ENCODE measurements at places on chromosomes 1 and 21.

- no peak for DNase-seq
These were observed 14.7 kb downstream of the BTBD19 start for GRCh38 chr1:44822981-44823451.

GRCh38 chr1:185427264-185427663, 110.2 kb upstream of the IVNS1ABP start:
- no peak for DNase-seq

DNA sequence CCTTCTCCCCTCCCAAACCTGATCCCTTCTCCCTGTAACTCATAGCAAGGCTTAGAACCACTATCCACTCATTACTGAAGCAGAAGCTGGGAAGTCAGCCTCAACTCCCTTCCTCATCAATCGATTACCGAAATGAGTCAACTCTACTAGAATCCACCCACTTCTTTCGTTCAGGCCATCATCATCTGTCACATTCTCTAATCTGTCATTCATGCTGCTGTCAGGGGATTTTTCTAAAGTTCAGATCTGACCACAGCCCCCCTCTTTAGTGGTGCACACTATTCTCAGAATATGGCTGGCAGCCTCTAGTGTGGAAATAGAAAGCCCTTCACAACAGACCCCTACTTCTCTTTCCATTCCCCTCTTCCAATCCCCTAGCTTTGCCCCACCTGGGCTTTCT, 5.1 kb downstream of the NT5C1A start:
- no peak for DNase-seq

- no peak for DNase-seq
These were observed 108.7 kb downstream of the DMRTB1 start for GRCh38 chr1:53567851-53568250.

DNA sequence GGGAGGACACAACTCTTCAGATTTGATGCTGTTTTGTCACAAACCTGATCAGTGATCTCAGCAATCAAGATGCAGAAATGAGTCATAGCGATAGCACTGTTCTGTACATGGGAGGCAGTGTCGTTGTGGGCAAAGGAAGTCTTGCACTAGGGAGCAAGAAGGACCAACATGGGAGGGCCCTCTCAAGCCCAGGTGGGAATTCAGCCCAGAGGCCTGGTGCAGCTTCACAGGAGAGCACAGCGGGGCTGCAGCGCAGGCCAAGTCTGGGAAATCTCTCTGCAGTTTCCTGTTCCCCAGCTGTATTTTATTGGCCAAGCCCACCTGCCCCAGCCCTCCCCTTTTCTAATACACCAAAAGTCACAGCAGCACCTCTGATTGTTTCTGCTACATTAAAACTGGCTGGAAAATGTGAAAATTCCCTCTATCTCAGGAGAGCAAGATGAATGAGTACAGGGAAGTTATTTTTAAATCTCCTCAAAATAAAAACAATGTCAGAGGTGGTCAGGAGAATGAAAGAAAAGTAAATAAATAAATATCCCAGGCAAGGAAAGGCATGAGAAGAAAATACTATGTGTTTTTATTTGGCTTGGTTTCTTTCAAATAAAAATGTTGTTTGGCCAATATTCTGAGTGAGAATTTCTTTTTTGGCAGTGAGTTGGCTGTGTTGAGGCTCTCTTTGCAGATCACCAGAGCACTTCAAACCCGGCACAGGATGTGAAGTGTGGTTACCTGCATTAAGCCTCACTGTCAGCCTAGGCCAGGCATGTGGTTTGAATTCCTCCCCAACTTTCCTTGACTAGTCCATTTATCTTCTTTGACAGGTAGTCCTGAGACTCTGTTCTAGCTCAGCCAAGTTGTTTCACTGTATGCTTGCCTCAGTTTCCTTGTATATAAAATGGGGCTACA, 422.1 kb downstream of the PLPP3 start:
- no peak for DNase-seq

- no peak for DNase-seq
These were observed 48.5 kb downstream of the BACE2 start for GRCh38 chr21:41216486-41216885.

DNA sequence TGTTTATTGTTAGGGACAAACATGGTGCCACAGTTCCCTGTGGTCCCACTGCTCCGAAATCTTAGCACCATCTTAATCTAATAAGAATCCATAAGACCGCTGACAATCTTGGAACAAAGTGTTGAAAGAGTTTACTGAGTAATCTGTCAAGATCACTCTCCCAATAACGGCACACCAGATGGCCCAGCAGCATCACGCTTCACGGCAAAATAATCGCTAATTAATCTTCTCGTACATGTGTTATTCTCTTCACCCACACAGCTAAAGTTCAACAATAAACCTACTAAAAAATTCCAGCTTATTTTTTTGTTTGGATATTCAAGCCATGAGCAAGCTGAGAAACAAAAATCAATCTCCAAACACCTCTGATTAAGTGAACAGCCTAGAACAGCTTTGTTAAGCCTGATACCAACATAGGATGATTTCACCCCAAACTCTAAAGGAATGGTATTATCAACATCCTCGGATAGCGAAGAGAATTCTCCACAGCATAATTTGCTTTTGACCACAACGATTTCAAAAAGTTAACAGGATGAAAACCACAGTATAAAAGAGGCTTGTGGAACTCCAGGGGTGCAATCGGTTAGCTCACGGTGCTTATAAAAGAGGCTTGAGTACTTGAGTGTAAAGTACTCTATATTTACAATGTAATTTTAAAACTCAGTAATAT, 329.9 kb upstream of the GREM2 start:
- no peak for DNase-seq

DNA sequence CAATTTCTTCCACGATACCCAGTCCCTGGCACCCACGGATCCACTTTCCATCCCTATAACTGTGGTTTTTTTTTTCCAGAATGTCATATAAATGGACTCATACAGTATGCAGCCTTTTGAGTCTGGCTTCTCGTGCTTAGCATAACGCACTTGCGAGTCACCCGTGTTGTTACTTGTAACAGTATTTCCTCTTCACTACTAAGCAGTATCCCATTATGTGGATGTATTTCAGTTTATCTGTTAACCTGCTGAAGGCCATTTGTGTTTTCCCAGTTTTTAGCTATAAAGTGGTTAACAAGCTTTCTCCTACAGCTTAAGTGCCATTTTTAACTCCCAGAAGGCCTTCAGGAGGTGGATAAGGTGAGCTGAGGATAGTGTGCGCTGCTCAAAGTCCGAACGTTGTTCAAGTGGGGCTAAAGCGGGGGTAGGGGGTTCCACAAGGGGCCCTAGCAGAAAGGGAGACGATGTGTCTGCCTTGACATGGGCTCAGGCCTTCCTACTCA, 829 bp downstream of the ADAR start:
- no peak for DNase-seq

- no peak for DNase-seq
These were observed 83.5 kb upstream of the ADGRL2 start for GRCh38 chr1:81717230-81717629.

DNA sequence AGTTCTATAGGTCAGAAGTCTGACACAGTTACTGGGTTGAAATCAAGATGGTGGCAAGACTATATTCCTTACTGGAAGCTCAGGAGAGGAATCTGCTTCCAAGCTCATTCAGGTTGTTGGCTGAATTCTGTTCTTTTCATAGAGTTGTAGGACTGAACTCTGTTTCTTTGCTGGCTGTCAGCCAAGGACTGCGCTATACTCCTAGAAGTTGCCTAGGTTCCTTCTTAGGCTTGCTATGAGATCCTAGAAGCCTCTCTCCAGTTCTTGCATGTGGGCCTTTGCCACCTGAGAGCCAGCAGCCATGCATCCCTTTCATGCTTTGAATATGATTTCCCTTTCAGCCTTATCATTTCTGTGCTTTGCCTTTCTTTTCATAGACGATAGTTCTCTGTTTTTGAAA, 176.4 kb downstream of the RPS6KC1 start:
- no peak for DNase-seq

GRCh38 chr1:79551321-79551720, 544.8 kb upstream of the ADGRL4 start:
- DNase-seq = no peak

- no peak for DNase-seq
These were observed 402.1 kb upstream of the B3GALT2 start for GRCh38 chr1:193588311-193589082.

GRCh38 chr1:229456016-229456415, 22.1 kb upstream of the ACTA1 start:
- DNase-seq = no peak

DNA sequence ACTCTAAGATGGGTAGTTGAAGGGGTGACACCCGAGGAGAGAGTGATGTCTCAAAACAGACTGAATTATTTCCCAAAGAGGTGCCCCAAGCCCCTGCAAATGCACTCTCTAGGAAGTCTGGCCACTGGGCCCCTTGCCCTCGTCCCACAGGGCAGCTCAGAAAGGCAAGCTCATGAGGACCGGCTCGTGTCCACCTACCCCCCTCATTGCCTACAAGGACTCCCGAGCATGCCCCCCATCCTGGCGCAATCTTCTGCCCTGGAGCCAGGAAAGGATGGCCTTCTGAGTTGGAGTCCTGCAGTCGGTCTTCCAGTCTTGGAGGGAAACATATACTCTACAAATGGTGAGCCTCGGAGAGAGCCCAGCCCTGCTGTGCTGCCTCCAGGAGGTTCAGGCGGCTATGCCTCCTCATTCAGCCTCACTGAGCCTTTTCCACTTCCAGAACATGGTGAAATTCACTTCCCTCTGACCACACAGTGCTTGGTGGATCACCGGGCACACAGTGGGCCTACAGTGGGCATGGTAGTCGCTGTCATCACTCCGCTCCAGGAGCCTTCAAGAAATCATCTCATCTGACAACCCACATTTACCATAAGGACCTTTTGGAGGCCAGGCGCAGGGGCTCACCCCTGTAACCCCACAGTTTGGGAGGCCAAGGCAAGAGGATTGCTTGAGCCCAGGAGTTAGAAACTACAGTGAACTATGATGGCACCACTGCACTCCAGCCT, 5.8 kb upstream of the WNT3A start:
- DNase-seq = no peak

DNA sequence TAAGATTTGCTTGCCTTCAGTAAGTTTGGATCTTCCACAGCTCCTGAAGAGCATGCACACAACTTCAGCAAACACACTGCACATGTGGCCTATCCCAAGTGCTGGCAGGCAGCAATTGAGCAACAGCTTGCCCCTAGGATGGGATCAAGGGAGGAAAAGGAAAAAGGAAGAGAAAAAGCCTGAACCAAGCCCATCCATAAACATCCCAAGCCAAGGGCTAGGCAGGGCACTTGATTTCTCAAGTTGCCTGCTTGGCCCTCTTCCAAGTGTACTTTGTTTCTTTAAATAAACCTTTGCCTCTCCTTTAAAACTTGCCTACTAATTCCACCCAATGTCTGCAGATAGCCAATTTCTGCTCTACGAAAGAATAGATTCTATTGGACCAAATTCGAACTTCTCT, 49.0 kb upstream of the OLFM3 start:
- no peak for DNase-seq

GRCh38 chr1:6969106-6969505, 183.9 kb downstream of the CAMTA1 start:
- DNase-seq = no peak

Data from stimulated activated CD4-positive, alpha-beta T cell treated with anti-CD3 and anti-CD28 coated beads, Interleukin-15, amount 100 ng/mL, for 1 hour (primary cell).